ENCODE measurements at places on chromosomes 12 and 14.

GRCh38 chr12:48818831-48819590 lies 715 bp downstream of the CACNB3 start:
- DNase-seq: no peak

DNA sequence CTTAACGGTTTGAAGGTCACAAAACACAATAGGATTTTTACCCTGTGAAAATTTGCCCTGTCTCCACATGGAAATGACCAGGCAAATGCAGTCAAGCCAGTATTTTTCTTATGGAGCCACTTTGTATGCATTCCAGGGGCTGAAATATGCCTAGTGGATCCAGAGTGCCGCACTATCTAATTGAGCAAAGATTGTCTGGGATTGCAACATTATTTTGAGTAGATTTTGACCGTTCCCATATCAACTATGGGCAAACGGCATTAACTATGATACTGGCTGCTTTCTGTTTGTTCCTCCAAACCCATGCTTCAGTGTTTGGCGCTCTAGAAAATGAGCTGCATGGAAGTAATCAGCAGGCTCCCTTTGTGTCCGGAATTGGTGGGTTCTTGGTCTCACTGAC lies 223.0 kb downstream of the BTG1 start:
- DNase-seq: no peak

DNA sequence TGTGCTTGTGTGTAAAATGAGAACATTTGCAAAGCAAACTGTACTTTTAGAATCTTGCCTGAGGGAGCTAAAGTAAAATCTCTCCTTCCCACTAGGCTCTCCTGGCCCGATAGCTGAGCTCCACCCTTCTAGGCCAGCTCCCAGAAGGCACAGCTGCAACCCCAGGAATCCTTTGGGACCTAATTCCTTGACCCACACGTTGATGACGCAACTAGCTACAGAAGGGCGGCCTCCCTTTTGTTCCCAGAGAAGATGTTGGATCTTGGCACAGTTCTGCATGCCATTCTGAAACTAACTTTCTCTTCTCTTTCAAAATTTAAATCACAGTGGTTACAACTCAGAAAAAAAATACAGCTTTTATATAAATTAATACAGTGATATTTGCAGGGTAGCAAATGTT lies 268.1 kb downstream of the EGLN3 start:
- no peak for DNase-seq

- peak; percentile 20 for DNase-seq
These were observed 8.9 kb downstream of the APAF1 start for GRCh38 chr12:98653866-98654493.

DNA sequence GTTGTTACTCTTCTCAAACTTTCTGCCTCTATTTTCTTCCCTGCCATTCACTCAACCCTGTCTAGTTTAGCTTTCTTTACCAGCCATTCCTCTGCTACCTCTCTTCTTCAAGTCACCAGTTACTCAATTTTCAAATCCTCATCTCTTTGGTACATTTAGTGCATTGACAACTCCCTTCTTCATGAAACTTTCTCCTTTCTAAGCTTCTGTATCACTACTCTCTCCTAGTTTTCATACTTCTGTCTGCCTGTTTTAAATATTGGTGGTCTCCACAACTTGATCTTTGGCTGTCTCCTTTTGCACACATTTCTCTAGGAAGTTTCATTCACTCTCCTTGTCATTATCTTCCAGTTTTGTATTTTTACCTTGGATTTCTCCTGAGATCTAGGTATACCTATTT lies 6.0 kb downstream of the LEMD3 start:
- DNase-seq: no peak

DNA sequence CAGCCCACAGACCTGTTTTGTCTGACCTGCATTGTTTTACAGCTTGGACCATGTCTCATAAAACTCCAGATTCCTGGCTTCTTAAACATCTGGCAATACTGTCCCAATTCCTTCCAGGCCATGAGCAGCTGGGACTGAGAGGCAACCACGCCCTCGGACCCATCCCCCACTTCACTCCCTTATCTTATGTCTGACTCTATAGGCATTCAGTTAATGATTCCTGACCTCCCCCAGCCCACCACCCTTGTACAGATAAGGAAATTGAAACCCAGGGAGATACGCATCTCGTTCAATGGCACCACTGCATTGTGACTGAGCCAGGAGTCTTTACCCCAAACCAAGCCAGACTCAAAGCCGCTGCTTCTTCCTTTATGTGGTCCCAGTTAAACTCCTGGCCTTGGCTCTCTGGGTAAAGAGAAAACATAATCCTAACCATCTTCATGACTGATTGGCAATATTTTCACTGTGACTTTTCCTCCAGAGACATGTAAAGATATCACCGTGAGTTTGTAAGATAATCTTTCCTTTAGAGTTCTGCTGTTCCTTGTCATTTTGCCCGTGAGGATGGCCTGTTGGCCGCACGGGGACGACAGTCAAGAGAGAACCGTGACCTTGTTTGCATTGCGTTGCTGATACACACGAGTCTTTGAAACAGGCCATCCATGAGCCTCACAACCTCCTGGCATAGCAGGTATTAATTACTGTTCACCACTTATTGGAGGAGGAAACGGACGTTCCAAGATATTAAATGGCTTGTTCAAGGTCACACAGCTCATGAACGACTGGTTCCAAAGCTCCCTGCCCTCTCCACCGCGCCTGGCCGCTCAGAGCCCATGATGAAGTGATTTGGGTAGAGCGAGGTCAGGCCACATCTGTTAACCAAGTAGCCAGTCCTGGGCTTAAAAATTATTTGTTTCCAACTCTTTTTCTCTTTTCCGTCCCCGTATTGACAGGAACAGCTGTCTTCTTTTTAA lies 39.4 kb downstream of the MAP1LC3B2 start:
- no peak for DNase-seq

DNA sequence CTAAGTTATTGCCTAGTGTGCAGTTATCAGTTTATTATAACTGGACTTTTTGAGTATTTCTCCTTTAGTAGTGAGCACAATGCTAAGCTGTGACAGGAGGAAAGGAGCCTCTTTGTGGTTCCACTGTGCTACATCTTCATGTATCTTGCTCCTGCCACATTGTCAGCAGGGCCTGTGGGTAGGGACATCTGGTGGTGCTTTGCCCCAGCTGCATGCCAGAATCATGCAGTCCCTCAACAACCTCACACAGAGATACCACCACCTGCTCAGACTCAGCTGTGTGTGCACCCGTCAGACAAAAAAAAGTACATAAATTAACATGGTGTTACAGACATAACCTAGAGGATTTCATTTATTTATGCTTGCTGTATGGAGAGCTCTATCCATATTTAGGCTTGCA lies 51.1 kb downstream of the MIS18BP1 start:
- DNase-seq: peak; percentile 44

DNA sequence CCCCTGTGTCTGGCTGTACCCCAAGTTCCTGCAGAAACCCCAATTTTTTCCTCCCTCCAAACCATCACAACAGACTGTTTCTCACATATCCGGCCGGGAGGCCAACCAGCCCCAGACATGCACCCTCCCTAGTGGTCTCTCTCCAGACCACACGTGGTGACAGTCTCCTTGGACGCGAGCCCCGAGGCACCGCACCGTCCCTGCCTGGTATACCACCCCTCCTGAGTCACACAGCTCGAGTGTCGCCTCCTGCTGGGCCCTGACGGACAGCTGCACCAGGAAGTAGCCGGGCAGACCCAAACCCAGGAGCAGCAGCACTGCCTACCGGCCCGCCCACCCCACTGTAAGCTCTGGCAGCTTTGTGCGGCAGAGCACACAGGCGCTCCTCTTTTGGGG lies 97.4 kb downstream of the RFLNA start:
- peak; percentile 89 for DNase-seq

DNA sequence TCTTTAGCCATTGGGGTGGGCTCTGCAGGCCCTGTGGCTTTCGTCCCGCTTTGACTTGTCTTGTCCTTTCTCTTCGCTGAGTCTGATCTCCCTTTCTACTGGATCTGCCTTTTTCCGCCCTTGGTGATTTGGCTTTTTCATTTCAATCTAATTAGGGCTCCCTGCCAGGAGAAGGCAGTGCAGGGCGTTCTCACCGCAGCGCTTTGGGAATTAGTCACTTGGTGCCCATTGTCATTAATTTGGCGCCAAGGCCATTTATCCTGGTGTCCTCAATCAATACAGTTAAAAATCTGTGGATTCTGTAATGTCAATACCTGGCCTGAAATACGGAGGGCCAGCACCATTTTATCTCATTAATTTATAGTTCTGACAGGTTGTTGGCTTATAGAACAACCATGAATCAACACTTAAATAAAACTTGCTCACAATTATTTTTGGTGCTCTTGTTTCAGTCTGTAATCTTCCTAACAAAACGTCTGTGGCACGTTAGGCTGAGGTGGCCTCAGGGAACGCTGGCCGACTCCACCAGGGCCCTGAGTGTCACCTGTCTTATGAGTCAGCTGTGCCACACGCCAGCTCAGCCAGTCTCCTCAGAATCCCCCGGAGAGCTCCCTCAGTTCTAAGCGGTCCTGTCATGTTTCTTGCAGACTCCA lies 115.7 kb downstream of the BEGAIN start:
- DNase-seq: peak; percentile 86

- no peak for DNase-seq
These were observed 240.7 kb upstream of the PLEKHG7 start for GRCh38 chr12:92462049-92462448.

GRCh38 chr12:113184098-113184899 lies 979 bp downstream of the DDX54 start:
- DNase-seq: no peak

GRCh38 chr12:132544498-132544897 lies 54.5 kb downstream of the FBRSL1 start:
- no peak for DNase-seq

DNA sequence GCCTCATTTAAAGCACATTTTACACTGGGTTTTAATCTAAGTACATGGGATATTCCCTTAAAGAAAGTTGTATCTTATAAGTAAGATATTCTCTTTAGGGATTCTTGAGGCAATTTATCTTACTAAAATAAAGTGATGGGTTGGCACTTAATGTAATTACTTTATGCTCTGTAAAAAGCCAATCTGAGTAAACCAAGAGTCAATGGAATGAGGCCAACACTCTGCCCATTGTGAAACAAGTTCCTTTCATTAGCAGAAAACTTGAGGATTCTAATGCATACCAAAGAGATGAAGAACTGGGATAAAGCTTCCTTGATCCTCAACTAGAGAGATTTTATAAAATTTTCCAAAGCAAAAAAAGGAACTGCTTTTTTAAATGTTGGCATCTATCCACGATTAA lies 121.2 kb downstream of the METTL25 start:
- no peak for DNase-seq

DNA sequence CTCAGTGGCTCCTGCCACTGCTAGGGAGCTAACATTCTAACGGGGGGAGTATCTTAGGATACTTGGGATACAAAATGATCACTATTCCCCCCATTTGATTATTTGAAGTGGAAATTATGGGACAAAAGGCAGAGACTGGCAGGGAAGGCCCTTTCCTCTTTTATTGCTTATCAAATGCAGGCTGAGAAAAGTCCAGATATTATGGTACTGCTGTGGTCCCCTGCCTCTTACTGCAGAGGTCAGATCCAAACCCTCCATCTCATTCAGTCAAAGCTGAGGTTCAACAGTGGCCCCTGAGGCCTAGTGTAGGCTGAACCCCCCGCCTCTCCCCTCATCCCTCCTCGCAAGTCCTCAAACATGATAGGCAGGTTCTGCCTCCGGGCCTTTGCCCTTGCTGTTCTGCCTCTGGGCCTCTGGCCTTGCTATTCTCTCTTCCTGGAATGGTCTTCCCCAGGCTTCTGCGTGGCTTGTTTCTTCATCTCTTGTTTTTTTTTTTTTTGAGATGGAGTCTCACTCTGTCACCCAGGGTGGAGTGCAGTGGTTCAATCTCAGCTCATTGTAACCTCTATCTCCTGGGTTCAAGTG lies 34.2 kb downstream of the KRT80 start:
- DNase-seq: no peak

- no peak for DNase-seq
These were observed 36.2 kb downstream of the VDR start for GRCh38 chr12:47868552-47869031.

- DNase-seq: no peak
These were observed 101.1 kb downstream of the CRADD start for GRCh38 chr12:93778306-93778705.

DNA sequence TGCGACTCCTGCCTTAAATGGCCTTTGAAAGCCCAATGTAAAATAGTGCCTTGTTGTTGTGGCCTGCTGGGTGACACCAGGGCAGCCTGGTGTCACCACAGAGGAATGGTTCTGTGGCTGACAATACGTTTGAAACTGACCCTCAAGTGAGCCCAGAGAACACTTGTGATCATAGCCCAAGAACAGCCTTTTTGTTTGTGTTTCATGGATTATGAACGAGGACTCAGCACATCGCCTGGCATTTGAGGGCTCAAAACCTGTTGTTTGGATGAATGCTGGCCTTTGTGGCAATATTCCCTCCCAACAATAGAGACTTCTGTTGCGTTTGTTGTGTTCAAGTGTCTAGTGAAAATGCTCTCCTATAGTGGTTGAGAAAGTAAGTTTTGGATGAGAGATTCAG lies 48.5 kb downstream of the TSPAN9 start:
- no peak for DNase-seq

GRCh38 chr12:24803430-24804245 lies 145.3 kb downstream of the BCAT1 start:
- no peak for DNase-seq

DNA sequence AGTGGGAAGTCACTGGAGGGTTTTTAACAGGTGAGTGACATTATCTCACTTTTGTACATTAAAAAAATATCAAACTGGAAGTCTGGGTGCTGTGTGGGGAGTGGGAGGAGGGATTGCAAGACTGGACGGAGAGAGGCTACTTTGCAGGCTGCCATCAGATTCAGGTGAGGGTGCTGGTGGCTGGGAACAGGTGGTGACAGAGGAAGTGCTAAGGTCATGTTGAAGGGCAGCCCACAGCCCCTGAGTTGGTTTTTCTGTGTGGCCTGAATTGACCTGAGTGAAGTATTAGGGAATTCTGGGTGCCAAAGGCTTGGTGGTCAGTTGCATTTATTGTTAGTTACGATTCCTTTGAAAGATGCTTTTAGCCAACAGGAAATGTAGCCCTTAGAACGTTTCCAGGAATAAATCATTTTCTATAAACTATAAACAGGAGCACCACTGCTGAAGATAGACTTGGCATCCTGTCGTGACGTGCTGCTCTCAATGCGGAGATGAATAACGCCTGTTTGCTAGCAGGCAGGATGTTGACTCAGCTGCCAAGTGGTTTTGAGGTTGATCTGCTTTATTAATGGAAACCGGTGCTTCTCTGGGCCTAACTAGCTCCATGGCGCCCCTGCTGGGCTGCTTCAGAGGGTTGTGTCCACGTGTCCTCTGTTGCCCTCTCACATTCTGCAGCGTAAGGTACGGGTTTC lies 707.5 kb upstream of the TMEM132C start:
- peak; percentile 11 for DNase-seq

GRCh38 chr12:85559127-85559526 lies 277.1 kb downstream of the RASSF9 start:
- no peak for DNase-seq
